ENCODE measurements at places on chromosomes 13 and 19.
A peak's percentile ranks its signal among the peaks of the same experiment; 100 is the strongest.

- peak; percentile 51 for DNase-seq
Observed at GRCh38 chr13:40665126-40666044, 1.1 kb downstream of the FOXO1 start.

DNA sequence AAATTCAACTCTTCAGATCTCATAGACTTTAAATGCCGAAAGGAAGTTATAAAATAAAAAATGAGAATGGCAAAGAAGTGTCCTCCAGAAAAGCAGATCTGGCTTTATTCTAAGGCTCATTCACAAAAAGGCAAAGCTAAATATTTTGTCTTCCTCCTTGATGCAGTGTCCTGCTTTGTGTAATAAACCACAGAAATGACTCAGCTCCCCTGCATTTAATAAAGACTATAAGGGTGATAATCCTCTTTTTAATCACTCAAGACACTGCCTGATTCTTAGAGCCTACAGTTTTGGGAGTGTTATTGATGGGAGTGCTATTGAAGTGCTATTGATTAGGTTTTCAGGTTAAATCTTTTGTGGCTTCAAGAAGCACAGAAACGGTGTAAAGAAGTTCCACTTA is 482.0 kb downstream of the PCDH20 start:
- no peak for DNase-seq

GRCh38 chr19:16327911-16328823 is 3.5 kb downstream of the KLF2 start:
- DNase-seq = peak; percentile 81

DNA sequence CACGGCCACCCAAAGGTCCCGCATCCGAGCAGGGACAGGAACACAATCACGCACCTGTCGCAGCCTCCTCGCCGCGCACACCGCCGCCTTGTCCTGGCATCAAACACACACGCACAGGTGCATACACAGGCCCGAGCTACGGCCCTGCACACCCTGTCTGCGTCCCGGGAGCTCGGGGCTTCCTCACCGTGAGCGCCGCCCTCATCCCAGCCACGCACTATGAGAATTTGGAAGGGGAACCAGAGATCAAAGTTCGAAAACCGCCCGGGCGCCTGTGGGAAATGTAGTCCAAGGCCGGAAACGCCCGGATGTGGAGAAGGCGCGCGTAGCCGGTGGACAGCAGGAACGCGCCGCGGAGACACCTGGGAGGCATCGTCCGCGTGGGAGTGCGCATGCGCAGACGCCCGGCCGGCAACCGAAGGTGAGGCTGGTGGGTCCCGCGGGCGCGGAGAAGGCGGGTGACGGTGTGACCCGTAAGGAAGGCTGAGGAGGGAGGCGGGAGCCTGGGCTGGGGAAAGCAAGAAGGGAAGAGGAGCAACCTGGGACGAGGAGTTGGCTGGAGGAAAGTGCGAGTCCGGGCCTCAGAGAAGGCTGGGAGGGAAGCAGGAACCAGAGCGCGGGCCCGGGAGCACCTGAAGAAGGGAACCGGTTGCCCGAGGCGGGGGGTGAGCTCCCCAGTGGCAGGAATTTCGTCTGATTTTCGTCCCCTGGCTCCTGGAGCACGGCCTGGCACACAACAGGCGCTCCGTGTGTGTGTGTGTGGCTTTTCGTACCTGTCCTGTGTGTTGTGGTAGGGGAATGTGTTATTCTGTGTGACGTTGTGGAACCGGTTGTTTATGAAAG is at the start of gene ZNF567:
Gene ZNF567 (plus strand): TSS at position 399 of the 843 bp plus-strand sequence. CDS start 7,256 bp downstream, outside the sequence.
- DNase-seq = peak; percentile 99

GRCh38 chr13:92951273-92951890 is 275.2 kb upstream of the GPC6 start:
- no peak for DNase-seq

- DNase-seq = no peak
Observed at GRCh38 chr13:50153401-50153800, 138.2 kb downstream of the KCNRG start.

GRCh38 chr19:40502647-40503319 is 36.0 kb downstream of the SPTBN4 start:
- no peak for DNase-seq

- peak; percentile 77 for DNase-seq
Observed at GRCh38 chr13:99281811-99282263, 23.7 kb upstream of the GPR18 start.

- DNase-seq = no peak
Observed at GRCh38 chr13:48776401-48776800, 122.7 kb downstream of the CYSLTR2 start.

- peak; percentile 48 for DNase-seq
Observed at GRCh38 chr13:112752711-112753541, 63.1 kb downstream of the ATP11A start.

DNA sequence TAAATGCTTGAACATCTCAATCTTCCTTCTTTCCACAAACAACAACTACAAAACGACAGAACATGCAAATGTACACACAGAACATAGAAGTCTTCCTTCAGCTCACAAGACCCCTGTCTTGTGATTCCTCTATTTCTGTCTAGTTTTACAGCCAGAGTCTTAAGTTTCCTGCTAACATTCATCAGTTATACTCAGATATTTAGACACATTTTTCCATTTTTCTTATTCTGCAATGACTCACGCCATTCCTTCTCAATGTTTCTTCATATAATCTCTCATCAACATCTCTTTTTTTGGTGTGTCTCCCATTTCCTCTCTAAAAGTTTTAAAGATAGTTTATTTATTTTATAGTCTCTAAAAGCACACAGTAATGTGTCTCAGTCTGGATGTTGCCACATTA is 1872.9 kb upstream of the PCDH20 start:
- DNase-seq = no peak

GRCh38 chr13:108777421-108778420 is 148.3 kb downstream of the MYO16 start:
- DNase-seq = no peak

DNA sequence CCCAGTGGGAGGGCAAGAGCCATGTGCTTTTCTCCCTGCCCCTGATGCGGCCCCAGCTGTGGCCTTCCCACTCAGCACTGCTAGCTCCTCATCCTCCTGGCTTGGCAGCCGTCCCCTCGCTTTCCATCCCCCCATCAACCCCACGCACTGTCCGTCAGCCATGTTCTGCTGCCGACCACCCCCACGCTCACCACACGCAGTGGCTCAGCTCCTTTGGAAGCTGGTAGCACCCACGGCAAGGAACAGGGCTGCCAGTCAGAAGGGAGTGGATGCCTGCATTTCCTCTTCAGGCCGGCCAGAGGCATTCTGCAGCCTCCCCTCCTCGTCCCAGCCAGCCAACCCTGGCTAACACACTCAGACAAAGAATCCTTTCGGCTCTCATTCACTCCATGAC is 6.3 kb downstream of the CALM3 start:
- DNase-seq = no peak

- DNase-seq = peak; percentile 15
Observed at GRCh38 chr13:45518525-45519245, 53.9 kb downstream of the COG3 start.

GRCh38 chr13:45224176-45224575 is 23.3 kb upstream of the KCTD4 start:
- DNase-seq = no peak

DNA sequence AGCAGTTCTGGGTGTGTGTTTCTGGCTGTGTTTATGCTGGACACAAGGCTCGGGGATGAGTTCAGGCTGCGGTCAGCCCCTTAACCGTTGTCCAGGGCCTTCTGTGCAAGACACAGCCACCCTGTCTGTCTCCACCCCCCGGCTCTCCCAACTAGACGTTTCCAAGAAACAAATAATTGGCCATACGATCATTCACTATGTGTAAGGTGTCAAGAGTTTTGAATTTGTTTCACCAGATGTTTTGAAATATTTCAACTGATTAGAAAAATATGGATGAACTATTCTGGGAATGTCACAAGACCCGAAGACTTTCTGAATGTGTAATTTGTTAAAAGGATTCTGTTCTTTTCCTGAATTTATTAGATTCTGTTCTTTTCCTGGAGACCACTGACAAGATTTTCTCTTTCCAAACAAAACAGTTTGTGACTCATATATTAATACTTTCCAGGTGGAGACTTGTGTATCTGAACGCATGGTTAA is 318.2 kb downstream of the MYO16 start:
- no peak for DNase-seq

GRCh38 chr19:44356383-44357111 is at the start of gene ZNF112:
TSS of gene ZNF112 (minus strand) at chr19:44356680. CDS start at chr19:44340539, 16,141 bp downstream.
- DNase-seq = peak; percentile 12

DNA sequence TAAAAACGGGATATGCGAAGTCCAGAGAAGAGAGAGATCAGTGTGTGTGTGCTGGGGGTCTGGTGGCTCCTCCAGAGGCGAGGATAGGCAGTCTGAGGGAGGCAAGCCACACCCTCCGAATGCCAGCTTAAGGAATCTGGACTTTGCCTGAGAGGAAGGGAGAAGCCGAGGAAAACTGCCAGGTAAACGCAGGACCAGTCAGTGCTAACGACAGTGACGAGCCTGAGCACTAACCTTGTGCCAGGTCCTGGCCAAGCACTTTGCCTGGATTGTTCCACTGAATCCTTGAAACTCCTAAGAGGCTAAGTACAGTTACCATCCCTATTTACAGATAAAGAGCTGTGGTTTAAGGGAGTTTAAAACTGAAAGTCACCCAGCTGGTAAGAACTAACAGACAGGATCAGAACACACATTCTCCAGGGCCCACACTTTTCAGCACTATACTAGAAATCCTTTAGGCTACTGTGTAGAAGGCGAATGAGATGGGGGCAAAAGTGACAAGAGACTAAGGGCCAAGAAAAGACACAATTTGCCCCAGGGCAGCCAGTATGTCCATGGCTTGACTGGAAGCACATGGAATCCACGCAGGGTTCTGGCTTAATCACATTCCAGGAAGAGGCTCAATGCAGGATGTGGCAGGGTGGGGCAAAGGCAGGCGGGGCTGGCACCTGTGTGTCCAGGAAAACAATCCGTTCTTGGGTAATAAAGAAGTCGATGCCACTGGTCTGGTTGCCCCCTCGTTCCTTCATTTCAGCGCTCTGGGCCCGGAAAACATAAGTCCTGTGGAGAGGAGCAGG is 15.1 kb downstream of the SMG9 start:
- no peak for DNase-seq

DNA sequence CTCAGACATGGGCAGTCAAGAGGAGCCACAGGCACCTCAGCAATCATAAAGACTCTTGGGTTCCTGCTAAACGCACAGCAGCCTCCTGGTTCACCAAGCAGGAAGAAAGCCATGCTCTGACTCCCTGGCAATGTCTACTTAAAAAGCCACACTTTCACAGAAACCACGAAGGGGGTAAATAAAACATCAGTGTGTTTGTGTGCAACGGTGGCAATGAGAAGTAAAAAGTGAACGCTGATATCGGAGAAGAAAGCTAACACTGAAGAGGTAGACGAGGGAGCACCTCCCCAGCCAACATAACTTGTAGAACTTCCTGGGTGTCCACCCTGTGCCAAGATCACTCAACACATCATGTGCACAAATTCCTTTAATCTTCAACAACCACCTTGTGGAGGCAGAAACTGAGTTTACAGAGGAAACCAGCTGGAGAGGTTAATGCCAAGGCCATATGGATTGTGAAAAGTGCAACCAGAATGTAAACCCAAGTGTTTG is 30.2 kb downstream of the HSPH1 start:
- DNase-seq = no peak

- DNase-seq = peak; percentile 38
Observed at GRCh38 chr19:47095476-47096099, 18.0 kb downstream of the ZC3H4 start.

- no peak for DNase-seq
Observed at GRCh38 chr19:1827566-1828278, 15.6 kb upstream of the ATP8B3 start.
